Progenitor cell of endocrine pancreas (in vitro differentiated cells): ENCODE measurements at places on chromosomes 7 and 10. TPM values are rescaled to one million over a fixed set of nuclear protein-coding genes. Genes with fewer than 3 reads are reported as not detected.

- no peak overlapping the region for H3K4me3 ChIP-seq
- H3K36me3 ChIP-seq = no peaks in the 10 kb centered on the region
- no peak overlapping the region for H3K27ac ChIP-seq
- no peak for DNase-seq
- peaks cover 6% of the 10 kb centered on the region for H3K4me1 ChIP-seq
- peaks cover 3% of the 10 kb centered on the region for H3K27me3 ChIP-seq
These were observed 129.8 kb downstream of the GPR158 start for GRCh38 chr10:25304606-25305005.

DNA sequence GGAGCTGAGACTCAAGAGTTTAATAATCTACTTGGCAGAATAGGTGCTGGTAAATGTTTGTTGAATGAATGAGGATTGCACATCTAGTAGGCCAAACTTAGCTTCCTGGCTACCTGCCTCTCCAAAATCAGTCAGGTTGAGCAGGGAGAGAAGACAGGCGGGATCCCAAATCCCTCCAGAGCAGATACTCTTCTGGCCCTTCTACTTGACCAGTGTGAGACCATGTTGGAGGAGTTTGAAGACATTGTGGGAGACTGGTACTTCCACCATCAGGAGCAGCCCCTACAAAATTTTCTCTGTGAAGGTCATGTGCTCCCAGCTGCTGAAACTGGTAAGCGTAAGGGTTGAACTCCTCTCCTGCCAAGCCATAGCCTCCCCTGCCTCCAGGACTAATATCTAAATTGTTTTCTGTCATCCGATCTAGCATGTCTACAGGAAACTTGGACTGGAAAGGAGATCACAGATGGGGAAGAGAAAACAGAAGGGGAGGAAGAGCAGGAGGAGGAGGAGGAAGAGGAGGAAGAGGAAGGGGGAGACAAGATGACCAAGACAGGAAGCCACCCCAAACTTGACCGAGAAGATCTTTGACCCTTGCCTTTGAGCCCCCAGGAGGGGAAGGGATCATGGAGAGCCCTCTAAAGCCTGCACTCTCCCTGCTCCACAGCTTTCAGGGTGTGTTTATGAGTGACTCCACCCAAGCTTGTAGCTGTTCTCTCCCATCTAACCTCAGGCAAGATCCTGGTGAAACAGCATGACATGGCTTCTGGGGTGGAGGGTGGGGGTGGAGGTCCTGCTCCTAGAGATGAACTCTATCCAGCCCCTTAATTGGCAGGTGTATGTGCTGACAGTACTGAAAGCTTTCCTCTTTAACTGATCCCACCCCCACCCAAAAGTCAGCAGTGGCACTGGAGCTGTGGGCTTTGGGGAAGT, 2.2 kb upstream of the MBLAC1 start:
- H3K27ac ChIP-seq = peak overlapping the region; percentile 38
- peaks cover 15% of the 10 kb centered on the region for H3K4me1 ChIP-seq
- H3K36me3 ChIP-seq = no peaks in the 10 kb centered on the region
- peaks cover 6% of the 10 kb centered on the region for H3K27me3 ChIP-seq

DNA sequence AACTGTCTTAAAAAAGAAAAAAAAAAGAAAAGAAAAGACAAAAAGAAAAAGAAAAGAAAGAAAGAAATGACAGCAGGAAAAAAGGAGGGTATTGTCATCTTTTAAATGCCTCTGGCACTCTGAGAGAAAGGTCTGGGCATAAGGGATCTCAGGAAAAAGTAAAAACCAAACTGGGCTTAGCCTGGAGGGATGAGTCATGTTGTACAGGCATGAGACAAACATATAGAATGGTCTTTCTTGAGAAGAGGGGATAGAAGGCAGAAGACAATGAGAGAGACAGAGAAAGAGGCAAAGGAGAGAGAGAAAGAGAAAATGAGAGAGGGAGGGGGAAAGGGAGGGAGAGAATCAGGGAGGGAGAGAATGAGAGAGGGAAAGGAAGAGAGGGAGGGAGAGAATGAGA, 32.3 kb upstream of the KCNMA1 start:
- H3K4me3 ChIP-seq = no peak overlapping the region
- no peak for DNase-seq
- no peaks in the 10 kb centered on the region for H3K36me3 ChIP-seq
- no peak overlapping the region for H3K27ac ChIP-seq
- H3K27me3 ChIP-seq = peaks cover 31% of the 10 kb centered on the region

DNA sequence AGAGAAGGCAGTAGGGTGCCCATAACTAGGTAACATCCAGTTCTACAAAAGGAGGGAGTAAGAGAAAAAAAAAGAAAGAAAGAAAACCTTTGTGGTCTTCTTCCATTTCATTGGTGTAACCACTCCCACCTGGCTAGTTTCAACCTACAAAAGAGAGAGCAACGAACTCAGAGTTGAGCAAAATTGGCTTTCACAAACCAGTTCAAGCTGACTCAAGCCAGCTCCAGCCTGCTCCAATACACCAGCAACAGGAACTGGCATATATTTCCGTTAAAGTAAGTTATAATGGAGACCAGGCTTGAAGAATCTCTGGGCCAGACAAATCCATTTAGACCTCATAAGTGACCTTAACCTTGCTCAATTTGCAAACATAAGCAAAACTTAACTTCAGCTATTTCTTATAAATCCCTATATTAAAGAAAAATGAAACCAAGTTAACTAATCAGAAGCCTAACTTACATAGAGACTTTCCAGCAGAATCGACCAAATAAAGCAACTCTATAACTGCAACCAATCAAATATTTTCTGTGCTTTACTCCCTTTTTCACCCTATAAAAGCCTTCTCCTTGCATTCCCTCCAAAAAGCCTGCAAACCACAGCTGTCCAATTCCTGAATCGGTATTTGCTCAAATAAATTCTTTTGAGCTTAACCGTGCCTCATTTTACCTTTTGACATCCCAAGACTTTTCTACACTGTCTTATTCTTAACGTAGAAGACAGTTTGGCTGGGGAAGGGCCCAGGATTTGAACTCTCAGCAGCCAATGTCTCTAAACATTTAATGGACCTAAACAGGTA, 10.1 kb downstream of the ANKRD22 start:
- no peaks in the 10 kb centered on the region for H3K4me1 ChIP-seq
- H3K4me3 ChIP-seq = no peak overlapping the region
- no peaks in the 10 kb centered on the region for H3K36me3 ChIP-seq
- H3K27me3 ChIP-seq = peaks cover 20% of the 10 kb centered on the region

GRCh38 chr10:48819783-48820182, 119.9 kb downstream of the LRRC18 start:
- H3K27ac ChIP-seq = no peak overlapping the region
- no peaks in the 10 kb centered on the region for H3K4me1 ChIP-seq
- DNase-seq = no peak
- no peaks in the 10 kb centered on the region for H3K36me3 ChIP-seq
- peaks cover 6% of the 10 kb centered on the region for H3K27me3 ChIP-seq
- H3K4me3 ChIP-seq = no peak overlapping the region

DNA sequence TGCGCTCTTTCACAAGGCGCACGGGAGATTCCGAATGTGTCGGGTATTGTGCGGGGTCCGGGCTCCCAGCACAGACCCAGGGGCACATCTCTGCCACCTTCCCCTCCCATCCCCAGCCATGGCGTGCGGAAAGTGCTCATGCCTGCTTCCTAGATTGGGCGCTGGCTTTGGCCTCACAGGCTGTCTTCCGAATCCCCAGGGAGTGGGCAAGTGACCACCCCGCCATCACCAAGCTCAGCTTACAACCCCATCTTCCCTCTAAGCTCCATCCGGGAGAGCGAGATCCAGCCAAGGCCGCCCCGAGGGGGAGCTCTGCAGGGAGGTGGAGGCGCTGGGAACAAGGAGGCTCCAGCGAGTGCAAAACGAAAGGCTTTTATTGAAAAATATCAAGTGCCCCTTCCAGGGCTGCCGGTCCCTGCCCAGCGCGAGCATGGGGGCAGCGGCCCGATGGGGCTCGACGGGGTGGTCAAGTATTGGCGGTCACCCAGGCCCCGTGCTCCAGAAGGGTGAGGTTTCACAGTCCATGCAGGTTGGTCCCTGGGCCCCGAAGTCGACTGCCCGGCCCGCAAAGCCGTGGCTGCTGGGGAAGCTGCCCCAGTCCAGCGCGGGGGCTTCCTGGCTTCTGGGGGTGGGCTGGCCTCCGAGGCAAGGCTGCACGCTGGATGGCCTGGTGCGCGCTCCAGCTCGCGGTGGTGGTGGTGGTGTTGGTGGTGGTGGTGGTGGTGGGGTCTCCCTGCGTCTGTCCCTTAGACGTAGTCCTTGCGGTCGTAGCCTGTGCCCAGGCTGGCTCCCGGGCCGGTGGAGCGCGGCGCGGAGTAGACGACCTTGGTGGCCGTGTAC, 1.2 kb downstream of the CLDN3 start:
- DNase-seq = no peak
- H3K4me3 ChIP-seq = peak overlapping the region; percentile 41
- peaks cover 13% of the 10 kb centered on the region for H3K36me3 ChIP-seq
- peaks cover 10% of the 10 kb centered on the region for H3K4me1 ChIP-seq
- H3K27me3 ChIP-seq = no peaks in the 10 kb centered on the region

DNA sequence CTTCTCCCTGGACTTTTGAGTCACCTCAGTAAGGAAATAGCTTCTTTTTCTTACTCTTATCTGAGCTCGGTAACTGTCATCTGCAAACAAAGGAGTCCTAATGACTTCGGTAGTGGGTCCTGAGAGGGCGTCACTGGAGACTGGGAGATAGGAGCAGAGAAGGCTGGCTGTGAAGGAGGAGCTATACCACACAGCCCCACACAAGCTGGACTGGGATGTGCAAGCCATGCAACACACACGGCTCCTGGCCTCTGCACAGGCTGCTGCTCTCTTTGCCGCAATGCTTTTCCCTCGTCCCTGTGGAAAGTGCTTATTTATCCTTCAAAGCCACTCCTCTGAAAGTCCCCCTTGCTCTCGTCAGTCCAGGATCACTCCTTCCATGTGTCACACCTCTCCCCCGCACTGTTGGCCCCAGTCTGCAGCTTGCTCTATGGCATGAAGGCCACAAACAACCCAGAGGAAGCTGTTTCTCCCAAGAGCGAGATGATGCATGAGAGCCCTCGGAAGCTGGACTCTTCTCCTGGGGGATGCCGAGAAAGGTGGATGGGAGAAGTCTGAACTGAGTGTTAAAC, 14.9 kb downstream of the TMEM273 start:
- peaks cover 7% of the 10 kb centered on the region for H3K4me1 ChIP-seq
- no peak overlapping the region for H3K4me3 ChIP-seq
- H3K36me3 ChIP-seq = no peaks in the 10 kb centered on the region
- peaks cover 12% of the 10 kb centered on the region for H3K27me3 ChIP-seq
- no peak for DNase-seq

DNA sequence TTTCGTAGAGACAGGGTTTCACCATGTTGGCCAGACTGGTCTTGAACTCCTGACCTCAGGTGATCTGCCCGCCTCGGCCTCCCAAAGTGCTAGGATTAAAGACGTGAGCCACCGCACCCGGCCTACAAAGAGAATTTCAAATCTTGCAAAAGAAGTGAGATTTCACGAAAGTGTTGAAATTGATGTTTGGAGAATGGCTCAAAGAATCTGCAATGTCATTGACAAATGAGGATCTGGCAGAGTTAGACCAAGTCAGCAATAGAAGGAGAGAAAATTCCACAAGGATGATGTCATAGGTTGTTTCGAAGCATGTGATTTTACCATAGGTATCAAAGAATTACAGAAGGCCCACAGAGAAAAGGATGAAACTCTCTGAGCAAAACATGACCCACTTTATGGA, 71.7 kb downstream of the LYZL2 start:
- H3K4me1 ChIP-seq = peaks cover 24% of the 10 kb centered on the region
- no peaks in the 10 kb centered on the region for H3K36me3 ChIP-seq
- peak overlapping the region; percentile 16 for H3K4me3 ChIP-seq
- no peak for DNase-seq

DNA sequence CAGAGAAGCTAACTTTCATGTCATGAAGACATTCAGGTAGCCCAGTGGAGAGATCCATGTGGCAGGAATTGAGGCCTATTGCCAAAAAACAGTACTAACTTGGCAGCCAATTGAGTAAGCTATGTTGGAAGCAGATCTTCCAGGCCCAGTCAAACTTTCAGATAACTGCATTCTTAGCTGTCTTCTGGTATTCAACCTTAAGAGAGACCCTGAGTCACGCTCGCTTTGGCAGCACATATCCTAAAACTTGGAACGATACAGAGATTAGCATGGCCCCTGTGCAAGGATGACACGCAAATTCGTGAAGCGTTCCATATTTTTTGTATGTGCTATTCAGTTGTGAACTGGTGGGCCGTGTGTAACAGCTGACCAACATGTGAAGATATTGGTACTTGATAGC, 17.6 kb upstream of the ZNF518A start:
- H3K36me3 ChIP-seq = no peaks in the 10 kb centered on the region
- H3K27me3 ChIP-seq = no peaks in the 10 kb centered on the region
- no peak for DNase-seq
- no peak overlapping the region for H3K4me3 ChIP-seq

GRCh38 chr7:11709196-11709595, 122.8 kb downstream of the THSD7A start:
- no peak for DNase-seq
- H3K36me3 ChIP-seq = no peaks in the 10 kb centered on the region
- H3K27me3 ChIP-seq = no peaks in the 10 kb centered on the region
- no peak overlapping the region for H3K4me3 ChIP-seq
- no peak overlapping the region for H3K27ac ChIP-seq

DNA sequence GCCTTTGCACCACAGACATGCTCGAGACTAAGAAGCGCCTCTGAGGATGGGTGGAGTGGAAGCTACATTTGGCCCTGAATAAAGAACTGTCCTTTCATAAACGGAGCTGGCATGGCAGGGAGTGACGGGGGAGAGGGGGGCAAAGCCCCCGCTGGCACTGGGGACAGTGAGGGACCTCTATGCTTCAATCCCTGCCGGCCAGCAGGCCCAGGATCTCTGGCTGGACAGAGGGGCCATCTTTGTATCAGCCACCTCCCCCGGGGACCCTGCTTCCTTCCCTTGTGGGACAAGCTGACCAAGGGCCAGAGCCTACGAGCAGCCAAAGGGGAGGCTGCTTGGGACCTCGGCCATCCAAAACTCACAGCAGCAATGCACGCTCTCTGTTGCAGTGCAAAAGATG, 28.2 kb upstream of the ECHDC3 start:
- no peak overlapping the region for H3K27ac ChIP-seq
- no peak overlapping the region for H3K4me3 ChIP-seq
- no peaks in the 10 kb centered on the region for H3K36me3 ChIP-seq
- DNase-seq = no peak
- peaks cover 16% of the 10 kb centered on the region for H3K27me3 ChIP-seq

GRCh38 chr10:55782181-55782580, 578.9 kb downstream of the ZWINT start:
- H3K27ac ChIP-seq = no peak overlapping the region
- H3K4me3 ChIP-seq = no peak overlapping the region
- DNase-seq = no peak

- peaks cover 38% of the 10 kb centered on the region for H3K27me3 ChIP-seq
- no peaks in the 10 kb centered on the region for H3K36me3 ChIP-seq
- H3K4me3 ChIP-seq = no peak overlapping the region
These were observed 20.3 kb downstream of the CHAT start for GRCh38 chr10:49634069-49634660.

- no peak overlapping the region for H3K4me3 ChIP-seq
- H3K36me3 ChIP-seq = peaks cover 1% of the 10 kb centered on the region
- H3K27me3 ChIP-seq = no peaks in the 10 kb centered on the region
- no peak for DNase-seq
These were observed 41.6 kb downstream of the NEBL start for GRCh38 chr10:20855398-20856038.

Gene ANXA8
- not detected in 2 replicates for total RNA-seq

Gene CYP26C1
- total RNA-seq = 0.26 and 0.29 TPM in 2 replicates

Gene SPAG6
- total RNA-seq = 8.5 and 8.9 TPM in 2 replicates

Gene MSRB2
- total RNA-seq = 29.1 and 29.8 TPM in 2 replicates

Gene ZNF239
- total RNA-seq = 11.8 and 12.3 TPM in 2 replicates

Gene HHEX
- total RNA-seq = 39.3 and 46.1 TPM in 2 replicates

Gene MYPN
- total RNA-seq = 0.05 and 0.22 TPM in 2 replicates
